ENCODE measurements at places on chromosomes 12 and 14.

- no peak for DNase-seq
These were observed 7.3 kb upstream of the EDDM3B start for GRCh38 chr14:20760950-20761349.

DNA sequence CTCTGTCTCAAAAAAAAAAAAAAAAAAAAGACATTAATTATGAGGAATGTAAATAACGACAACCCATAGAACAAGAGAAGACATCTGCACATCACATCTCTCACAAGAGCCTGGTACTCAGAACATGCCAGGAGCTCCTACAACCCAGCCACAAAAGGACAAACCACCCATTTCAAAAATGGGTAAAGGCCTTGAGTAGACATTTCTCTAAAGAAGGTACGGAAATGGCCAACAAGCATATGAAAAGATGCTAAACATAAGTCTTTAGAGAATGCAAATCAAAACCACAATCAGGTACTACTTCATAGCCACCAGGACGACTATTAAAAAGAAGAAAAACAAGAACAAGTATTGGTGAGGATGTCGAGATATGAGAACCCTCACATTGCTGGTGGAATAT lies 13.3 kb downstream of the AMN start:
- no peak for DNase-seq

DNA sequence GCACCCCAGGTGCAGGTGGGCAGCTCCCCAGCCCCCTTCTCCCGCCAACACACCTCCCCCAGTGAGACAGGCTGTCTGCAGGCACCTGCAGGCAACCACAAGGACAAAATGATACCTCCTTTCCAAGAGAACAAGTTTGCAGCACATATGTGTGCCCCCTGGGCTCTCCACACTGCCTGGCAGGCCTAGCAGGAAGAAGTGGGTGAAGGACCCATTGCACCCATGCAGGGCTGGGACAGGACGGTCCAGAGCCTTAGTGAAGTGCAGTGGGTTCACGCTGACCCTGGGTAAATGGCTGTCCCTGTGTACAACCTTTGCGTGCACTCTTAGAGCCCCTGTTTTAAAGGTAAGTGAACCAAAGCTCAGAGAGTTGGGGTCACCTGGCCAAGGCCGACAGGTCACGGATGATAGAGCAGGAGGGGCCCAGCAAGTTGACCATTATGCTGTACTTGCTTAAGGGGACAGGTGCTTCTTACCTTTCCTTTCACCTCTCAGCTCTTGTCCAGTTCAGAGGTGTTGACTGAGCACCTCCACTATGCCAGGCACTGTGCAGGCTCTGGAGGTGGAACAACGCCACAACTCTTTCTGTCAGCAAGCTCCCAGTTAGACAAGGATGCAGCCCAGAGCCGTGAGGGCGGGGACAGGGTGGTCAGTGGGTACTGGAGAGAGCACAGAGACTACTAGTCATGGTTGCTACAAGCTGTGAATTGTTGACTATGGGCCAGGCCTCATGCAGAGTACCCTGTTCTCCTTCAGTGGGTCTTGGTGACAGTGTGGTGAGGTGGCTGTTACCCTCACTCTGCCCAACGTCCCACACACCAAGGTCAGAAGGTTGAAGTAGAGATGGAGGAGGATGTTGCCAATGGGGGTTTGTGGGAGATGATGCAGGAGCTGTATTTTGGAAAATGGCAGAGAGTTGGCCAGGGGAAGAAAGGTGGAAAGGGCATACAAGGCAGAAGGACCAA lies 125.9 kb downstream of the PAPOLA start:
- DNase-seq, result no peak

- DNase-seq, result no peak
These were observed 142.4 kb downstream of the PLCZ1 start for GRCh38 chr12:18595412-18595811.

DNA sequence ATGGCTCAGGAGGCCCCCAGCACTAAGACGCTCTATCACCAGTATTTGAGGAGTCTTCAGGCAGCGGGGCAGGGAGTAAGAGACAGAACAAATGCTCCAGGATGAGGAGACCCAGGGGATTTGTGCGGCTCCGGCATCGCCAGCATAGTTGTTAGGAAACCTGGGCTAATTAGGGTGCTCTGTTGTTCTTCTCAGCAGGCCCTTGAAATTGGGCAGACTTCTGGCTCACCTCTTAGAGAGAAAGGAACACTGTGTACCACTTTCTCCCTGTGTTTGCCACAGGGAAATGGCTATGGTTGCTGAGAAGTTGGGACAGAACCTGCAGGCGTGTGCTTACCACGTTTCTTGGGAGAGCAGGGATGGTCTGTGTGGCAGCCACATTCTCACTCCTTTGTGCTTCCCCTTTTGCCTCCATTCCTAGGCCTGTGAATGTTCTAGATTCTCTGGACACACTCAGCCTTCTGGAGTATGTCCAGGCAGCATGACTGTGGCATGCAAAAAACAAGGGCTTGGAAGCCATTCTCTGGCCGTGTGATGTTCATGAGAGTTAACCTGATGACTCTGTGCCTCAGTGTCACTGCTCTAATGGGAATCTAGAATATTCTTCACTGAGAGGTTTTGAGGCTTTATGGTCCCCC lies 109.0 kb downstream of the CHST11 start:
- DNase-seq, result no peak

- peak; percentile 88 for DNase-seq
These were observed 2.1 kb upstream of the INHBE start for GRCh38 chr12:57452937-57453509.

DNA sequence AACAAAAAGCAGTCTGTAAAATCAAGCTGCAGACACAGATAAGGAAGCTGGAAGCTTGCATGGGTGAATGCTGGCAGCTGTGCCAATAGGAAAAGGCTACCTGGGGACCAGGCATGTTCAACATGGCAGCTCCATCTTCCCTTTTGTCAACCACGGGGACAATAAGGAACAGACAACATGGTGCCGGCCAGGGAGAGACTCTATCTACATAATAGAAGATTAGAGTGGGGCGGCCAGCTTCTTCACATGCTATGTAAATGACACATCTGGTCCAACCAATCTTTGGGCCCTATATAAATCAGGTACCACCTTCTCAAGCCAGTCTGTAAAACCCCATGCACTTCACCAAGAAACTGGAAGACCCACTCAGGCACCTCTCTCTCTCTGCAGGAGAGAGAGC lies 157.6 kb downstream of the SUDS3 start:
- no peak for DNase-seq

GRCh38 chr12:77402716-77403115 lies 337.3 kb upstream of the E2F7 start:
- DNase-seq, result peak; percentile 61

DNA sequence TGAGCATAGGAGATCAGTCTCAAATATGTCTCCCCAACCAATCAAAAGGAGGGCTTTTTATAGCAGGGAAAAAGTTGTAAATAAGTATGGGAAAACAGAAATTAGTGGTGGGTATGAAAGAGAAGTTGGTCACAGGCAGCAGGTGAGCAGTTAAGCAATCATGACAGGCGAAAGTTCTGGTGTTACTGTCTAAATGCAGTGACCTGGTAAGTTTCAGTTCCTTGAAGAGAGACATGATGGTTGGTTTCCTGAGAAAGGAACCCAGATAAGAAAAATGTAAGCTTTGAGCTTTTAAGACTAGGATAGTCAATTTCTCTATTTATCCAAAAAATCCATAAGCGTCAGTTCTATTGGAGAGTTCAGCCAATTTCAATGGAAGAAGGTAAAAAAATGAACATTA lies 466.2 kb upstream of the FLRT2 start:
- no peak for DNase-seq

DNA sequence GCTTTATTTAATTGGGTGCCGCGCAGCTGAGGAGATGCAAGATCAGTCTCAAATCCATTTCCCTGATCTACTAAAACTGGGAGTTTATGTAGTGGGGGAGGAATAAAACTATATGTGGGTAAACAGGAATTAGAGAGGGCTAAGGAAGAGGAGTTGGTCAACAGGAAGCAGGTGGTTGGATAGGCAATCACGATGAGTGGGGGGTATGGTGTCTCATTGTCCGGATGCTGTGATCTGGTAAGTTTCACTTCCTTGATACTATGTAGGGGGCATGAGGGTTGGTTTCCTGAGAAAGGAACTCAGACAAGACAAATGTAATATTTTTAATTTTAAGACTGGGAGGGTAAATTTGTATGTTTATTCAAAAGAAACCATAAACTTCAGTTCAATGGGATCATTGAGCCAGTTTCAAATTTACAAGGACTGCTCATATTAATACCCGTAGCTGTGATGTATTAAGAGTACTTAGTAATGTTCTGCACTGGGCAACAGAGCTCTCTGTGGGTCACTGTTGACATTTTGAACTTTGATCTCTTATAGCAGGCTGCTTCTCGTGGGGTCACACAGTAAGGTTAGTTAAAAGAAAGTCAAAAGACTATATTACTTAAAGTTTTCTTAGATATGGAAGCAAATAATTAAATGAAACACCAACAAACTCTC lies 786.2 kb upstream of the FBXO33 start:
- DNase-seq, result no peak

- no peak for DNase-seq
These were observed 180.9 kb downstream of the RAD51B start for GRCh38 chr14:68000511-68000910.

DNA sequence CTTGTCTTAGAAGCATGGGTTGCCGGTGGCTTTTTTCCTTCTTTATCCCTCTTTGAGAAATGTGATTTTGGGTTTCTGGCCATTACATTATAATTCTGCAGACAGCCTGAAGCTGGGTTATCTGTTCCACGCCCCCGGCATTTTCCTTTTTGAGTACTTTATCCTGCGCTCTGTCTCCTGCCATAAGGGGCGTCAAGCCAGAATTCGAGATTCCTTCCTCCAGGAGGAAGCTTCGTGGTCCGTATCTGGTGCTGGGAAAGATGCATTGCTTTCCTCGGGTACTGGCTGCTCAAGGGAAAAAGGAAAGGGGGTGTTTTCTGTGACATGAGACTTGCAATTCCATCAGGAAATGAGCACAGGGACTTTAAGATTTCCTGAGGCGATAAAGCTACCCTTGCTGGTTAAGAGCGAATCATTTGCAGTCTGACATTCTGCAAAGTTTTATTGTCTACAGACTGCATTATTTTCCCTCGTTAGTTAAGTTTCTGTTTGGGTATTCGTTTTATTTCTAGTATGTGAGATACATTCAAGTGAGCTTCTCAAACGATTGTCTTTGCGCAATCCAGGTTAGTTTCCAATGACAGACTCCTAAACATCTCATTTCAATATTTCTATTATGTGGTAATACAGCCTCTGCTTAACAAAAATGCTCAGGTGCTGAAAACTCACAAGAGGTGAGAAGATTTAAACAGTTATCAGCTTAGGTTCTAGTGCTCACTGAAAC lies 694 bp downstream of the AKAP5 start:
- DNase-seq, result peak; percentile 76

DNA sequence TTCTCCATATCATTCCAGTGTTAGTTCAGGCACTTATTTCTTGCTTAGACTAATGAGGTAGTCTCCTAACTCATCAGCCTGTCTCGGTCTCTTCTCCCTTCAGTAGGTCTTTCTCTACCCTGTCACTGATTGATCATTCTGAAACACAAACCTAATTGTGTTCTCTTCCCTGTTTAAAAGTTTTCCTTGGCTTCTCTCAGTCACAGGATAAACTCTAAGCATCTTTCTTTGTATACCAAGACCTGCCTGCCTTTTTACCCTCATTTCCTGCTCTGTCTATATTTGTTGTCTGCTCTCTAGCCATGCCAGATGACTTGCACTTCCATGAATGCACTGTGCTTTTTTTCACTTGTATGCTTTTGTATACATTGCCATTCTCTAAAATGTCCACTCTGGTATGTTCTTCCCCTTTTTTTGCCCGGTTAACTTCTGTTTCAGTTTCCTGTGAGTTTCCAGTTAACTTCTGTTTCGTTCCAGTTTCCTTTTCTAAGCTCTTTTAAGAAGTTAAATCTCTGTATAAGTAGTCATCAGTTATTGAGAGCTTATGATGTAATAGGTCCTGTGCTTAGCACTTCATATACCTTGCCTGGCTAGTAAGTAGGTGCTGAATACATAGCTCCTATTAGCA lies 12.8 kb downstream of the DIP2B start:
- DNase-seq, result no peak

- peak; percentile 89 for DNase-seq
These were observed at the start of gene SFSWAP for GRCh38 chr12:131710464-131711457. Gene SFSWAP (plus strand): TSS chr12:131711090. CDS start chr12:131711230, 140 bp downstream.

GRCh38 chr14:23530375-23531055 lies 21.1 kb downstream of the ZFHX2 start:
- no peak for DNase-seq

DNA sequence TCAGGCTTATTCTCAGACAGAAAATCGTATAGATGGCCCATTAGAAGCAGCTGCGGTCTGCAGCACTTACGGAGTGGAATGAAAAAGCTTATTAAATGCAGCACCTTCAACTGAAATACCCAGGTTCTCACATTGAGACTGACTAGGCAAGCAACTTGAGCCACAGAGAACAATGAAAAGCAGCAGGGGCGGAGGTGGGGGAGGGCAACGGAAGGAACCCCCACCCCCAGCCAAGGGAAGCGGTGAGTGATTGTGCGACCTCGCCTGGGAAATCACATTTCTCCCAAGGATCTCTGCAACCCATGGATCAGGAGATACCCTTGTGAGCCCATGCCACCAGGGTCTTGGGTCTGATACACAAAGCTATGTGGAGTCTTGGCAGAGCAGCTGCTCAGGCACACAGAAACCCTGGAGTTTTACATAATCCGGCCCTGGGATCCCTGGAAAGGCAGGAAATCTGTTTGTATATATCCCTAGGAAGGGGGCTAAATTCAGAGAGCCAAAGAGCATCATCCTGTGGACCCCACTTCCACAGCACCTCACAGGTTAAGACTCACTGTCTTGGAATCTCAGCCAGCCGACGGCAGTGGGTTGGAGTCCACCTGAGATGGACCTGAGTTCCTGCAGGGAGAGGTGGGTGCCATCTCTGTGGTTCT lies 38.1 kb downstream of the PZP start:
- no peak for DNase-seq

DNA sequence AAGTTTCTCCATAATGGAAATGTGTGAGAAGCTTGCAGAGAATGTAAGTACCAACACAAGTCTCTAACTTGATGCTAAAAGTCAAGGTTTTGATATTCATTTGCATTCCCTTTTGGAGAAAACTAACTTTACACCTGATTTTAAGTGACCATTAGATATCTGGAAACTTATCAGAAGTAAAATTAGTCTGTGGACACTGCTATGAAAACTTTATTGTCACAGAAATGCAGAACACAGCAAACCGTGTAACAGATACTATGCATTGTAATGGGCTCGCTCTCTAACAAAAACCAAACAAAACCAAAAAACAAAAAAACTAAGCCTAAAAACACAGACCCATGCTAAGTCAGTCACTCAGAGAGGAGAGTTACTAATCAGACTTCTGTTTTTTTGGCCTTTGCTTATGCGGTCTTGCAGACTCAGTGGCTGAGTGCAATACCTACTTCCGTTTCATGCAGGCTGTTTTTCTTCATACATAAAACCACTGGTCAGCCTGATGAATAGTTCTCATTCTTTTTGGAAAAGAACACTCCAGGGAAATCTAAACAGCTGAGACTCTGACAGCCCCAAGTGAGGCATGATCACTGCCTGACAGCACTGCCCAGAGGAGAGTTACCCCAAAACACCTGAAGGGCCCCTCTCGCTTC lies 35.7 kb downstream of the NRDE2 start:
- DNase-seq, result no peak

GRCh38 chr14:96821501-96821900 lies 24.3 kb downstream of the VRK1 start:
- no peak for DNase-seq

Data from brain (organoid and tissue), 16 donors.